AG20443 (cell line): ENCODE measurements at places on chromosomes 6 and 20.
A peak's percentile ranks its signal among the peaks of the same experiment; 100 is the strongest.

GRCh38 chr6:139597771-139598755, 223.6 kb upstream of the CITED2 start:
- DNase-seq: peak; percentile 85

DNA sequence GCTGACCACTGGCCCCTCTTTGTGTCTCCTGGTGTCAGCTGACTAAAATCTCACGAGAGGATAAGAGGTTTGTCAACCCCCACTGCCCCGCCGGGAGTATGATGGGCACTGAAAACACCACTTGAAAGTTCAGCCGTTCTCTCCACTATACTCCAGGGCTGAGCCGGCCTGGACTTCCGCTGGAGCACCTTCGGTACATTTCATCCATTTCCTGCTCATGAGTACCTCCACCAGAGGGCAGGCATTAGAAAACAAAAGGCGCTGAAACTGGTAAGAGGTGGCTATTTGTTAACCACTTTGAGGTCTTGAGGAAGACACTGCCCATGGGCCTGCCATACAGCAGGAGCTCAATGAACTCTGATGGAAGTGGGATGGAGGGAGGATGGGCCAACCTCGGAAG, 17.9 kb upstream of the ANKRD60 start:
- DNase-seq: no peak

- DNase-seq: no peak
These were observed 127.0 kb upstream of the LRFN2 start for GRCh38 chr6:40714143-40714542.

DNA sequence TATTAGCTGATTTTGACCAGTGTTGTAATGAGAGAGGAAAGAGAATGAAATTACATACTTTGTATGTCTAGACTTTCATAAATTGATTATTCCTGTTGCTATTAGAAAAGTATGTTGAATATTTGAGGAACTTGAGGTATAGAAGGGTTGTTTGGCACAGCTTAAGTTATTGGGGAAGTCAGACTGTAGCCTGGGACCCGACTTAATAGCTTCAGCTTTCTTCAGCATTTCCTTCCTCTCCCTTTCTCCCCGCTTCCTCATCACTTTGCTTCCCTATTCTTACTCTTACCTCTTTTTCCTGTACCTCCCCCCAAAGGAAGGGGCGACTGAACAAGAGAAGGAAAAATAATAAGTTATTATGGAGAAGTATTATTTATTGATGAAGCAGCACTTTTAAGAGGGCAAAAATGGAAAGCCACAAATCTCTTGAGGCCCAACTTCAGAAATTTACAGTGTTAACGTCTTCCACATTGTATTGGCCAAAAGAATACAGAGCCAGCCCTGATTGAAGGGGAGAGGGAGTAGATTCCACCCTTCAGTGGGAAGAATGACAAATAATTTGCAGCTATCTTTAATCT, 7.4 kb downstream of the SENP6 start:
- no peak for DNase-seq

DNA sequence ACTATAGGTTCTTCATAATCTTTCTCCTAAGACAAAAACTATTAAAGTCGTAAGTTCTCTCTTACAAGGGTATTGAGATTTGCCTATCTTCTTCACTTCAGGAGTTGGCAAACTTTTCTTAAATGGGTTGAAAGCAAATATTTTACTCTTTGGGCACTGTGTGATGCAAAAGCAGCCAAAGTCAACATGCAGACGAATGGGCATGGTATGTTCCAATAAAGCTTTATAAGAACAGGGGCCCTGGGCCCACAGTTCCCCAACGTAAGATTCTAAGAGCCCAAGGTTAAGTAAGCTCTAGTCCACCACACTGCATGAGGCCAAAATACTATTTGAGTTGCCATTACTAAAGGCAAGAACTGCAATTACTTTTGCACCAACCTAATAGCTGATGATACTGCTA, 11.5 kb downstream of the CD164 start:
- DNase-seq: no peak

DNA sequence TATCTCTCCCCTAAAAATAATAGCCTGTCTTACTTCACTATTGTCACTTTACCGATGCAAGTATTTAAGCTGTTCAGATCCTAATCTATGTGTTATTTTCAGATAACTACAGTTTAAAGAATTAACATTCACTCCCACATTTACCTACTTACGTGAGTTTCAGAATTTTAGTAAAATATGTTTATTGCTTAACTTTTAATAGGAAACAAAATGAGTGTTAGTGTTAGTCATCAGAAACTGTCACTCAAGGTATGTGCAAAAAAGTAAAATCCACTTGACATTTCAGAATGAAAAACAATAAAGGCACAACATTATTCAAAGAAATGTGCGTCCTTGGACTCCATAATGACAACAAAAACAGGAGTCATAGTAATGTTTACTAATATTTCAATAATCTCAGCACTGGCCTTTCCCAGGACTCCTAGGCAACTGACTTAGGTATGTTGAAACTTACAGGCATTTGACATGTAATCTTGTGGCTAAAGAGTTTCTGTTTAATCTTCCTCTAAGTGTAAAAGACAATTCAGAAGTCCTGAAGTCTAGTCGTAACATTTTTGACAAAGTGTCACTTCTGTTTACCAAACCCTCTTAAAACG, 4.5 kb downstream of the ATXN1 start:
- DNase-seq: no peak

- no peak for DNase-seq
These were observed 9.0 kb downstream of the SPINT3 start for GRCh38 chr20:45506398-45506797.

DNA sequence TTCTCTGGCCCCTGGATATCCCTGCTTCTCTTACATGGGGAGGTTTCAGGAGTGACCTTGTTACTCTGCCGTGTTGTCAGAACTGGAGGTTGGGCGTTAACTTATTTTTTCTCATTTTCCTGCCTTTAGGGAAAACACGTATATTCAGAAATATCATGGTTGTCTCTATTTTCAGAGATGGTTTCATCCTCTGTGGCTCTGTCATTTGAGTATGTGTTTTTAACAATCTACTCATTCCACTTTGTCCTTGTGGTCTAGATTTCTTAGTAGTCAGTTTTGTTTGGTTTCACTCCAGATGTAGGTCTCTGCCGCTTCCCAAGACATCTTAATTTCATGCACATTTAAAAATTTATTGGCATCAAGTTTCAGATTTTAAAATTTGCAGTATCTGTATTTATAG, 45.9 kb downstream of the KCNS1 start:
- DNase-seq: no peak

- peak; percentile 86 for DNase-seq
These were observed 5.8 kb upstream of the BFSP1 start for GRCh38 chr20:17536944-17537444.

DNA sequence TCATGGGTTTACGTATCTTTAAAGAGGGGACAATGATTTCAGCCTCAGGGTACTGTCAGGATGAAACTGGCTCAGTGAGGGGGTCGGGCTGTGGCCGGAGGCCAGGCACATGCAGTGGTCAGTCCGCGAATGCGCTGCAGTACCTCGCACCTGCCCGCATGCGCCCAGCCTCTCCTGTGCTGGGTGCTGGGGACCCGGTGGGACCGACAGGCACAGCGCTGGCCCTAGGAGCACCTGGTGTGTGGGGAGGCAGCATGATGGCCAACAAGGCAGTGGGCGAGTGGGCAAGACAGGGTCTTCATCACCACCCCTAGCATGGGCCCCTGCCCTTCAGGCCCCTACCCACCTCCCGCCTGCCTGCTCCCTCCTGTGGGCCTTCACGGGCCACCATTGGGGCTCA, 970 bp upstream of the CABLES2 start:
- no peak for DNase-seq

DNA sequence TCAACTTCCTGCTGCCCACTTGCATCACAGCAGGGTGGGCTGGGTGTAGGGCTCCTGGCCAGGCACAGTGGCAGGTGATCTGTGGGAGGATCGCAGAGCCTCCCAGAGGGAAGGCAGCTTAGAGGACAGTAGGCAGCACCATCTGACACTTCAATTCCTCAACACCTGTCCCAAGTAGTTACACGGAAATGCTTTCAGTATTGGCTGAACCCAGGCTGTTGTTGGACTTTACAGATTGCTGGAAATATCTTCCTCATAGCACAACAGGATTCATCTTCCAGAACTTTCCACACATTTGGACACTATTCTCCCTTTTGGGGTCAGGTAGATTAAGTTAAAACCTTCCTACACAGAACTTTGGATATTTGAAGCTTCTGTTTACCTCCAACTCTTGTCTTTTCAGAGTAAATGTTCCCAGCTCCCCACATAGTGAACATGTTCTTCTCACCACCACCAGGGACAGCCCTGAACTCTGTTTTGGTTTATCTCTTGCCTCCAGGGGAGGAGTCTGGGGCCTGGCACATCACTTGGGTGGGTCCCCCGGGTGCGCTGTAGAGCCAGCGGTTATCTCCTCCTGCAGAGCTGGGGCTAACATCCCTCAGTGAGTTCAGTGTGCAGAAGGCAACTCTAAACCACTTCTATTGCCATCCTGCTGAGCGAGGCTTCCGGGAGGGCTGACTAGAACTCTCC, 3.5 kb upstream of the SLC22A2 start:
- DNase-seq: no peak

GRCh38 chr6:108175592-108176279, 9.9 kb downstream of the NR2E1 start:
- no peak for DNase-seq

DNA sequence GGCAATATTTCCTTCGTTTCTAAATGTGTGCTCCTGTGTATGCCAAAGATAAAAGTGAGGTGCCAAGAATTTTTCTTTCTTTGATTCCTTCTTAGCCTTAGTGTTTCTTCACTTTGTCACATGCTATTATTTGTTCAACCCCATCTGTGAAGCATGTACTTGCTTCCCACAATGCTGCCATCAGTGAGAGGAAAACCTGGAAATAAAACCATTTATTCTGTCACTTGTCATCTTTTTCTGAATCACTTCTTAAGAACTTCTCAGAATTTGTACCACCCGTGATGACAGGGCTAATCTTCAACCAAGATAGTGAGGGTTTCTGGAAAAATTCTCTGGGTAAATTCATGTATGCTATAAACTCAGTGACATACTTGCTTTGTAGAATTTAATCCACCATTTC, 450.1 kb downstream of the COL12A1 start:
- DNase-seq: no peak

- peak; percentile 59 for DNase-seq
These were observed 891 bp downstream of the RSPO3 start for GRCh38 chr6:127119102-127120022.

- DNase-seq: no peak
These were observed 810 bp downstream of the LAMP5 start for GRCh38 chr20:9515214-9515585.
